ENCODE measurements at places on chromosomes 16 and 17.

DNA sequence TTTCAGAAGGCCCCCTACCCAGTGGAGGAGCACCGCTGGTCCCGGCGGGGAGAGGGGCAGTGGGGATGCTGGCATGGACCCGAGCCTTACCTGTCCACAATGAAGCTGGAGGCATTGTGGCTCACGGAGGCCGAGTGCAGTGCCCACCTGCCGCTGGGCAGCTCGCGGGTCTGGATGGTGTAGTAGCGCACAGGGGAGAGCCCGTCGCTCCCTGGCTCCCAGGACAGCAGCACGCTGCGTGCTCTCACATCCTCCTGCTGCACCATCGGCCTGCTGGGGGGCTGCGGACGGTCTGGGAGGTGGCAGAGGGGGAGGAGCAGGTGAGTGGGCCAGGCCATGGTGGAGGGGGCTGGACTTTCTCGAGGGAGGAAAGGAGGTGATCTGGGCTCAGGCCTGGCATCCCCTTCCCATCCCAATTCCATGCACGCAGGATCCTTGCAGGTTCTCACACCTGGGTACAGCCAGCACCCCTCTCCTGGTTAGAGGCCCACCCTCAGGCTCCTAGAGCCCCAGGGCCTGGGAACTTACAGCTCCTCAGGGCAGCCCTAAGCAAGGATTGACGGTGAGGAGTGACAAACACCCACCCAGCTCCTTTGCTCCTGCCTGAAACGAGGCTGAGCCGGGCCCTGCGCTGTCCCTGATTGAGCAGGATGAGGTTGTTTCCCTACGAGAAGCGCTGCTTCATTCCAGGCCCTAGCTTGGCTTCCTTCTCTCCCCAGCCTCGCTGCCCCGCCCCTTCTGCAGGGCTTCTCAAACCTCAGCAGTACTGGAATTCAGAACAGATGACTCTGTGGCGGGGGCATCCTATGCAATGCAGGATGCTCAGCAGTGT lies 76.2 kb upstream of the CDC42EP4 start:
- DNase-seq, result no peak

DNA sequence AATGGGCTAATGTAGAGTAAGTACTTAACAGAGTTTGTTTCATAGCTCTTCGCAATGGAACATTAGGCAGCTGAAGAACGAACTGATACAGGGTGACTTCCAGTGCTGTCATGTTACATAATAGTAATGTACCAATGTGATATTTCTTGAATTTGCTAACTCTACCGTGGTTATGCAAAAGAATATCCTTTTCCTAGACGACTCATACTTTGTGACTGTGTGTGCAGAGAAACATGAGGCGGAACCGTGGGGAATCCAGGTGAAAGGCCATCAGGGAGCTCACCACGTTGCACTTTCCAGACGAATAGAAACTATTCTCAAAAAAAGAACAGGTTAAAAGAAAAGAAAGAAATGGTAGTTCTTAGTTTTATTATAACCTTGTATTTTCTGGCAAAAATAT lies 13.2 kb downstream of the NOB1 start:
- no peak for DNase-seq

DNA sequence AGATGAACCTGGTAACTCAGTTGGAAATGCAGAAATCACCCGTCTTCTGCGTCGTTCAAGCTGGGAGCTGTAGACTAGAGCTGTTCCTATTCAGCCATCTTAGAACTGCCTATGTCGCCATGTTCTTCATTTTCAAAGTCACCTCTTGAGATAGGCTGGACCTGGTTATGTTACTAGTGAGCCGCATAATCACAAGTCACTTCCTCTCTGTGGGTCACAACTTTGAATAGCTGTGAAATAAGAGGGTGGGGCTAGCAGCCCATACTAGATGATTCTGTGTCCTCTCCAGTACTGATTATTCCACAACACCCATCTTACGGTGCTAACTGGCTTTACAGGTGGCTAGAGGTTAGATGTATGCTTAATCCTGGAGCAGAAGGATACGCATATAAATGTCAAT lies 74.2 kb downstream of the VPS53 start:
- DNase-seq, result no peak

DNA sequence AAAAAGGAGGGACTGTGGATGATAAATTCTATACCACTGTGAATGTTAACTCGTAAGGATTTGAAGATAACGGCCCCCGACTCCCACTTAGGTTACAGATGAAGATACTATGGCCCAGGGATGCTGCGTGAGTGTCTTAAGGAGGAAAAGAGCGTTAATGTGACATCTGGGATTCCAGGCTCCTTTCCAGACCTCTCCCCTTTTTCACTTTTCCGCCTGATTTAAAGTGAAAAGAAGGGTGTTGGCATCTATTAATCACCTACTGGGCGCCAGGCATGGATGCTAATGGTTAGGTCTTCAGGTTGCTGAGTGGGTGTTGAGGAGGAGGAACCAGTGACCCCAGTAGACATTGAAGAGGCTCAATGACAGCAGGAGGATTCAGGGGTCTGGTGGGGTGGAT lies 117.8 kb downstream of the RBFOX1 start:
- no peak for DNase-seq

- DNase-seq, result no peak
Measured at GRCh38 chr16:81583893-81584631, 139.5 kb downstream of the CMIP start.

GRCh38 chr16:73730481-73731090 lies 566.0 kb upstream of the PSMD7 start:
- no peak for DNase-seq

DNA sequence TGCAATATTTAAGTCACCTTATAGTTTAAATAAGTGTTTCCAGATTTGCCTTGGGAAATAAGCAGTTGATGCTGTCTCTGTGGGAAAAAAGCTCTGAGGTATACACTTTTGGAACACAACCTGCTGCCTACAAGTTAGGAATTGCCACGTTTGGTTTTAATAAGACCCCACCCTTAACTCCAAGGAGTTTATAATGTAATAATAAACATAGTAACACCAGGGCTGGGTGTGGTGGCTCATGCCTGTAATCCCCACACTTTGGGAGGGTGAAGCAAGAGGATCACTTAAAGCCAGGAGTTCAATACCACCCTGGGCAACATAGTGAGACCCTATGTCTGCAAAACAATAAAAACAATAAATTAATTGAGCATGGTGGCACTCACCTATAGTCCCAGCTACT lies 15.9 kb upstream of the SMG1 start:
- no peak for DNase-seq

Data from activated CD4-positive, alpha-beta T cell treated with anti-CD3 and anti-CD28 coated beads, Interleukin-2, amount 50 U/mL, for 1 hour (primary cell).